Activated CD8-positive, alpha-beta memory T cell treated with anti-CD3 and anti-CD28 coated beads, Interleukin-2, amount 10 ng/mL, durations not matched to agents 7 days and 5 days (primary cell): ENCODE measurements at places on chromosomes 5 and 9. TPM values are rescaled to one million over a fixed set of nuclear protein-coding genes. Genes with fewer than 3 reads are reported as not detected.

The PCDHB5 gene
- not detected for total RNA-seq

The FOXD4L5 gene
- total RNA-seq = 0.23 TPM

DNA sequence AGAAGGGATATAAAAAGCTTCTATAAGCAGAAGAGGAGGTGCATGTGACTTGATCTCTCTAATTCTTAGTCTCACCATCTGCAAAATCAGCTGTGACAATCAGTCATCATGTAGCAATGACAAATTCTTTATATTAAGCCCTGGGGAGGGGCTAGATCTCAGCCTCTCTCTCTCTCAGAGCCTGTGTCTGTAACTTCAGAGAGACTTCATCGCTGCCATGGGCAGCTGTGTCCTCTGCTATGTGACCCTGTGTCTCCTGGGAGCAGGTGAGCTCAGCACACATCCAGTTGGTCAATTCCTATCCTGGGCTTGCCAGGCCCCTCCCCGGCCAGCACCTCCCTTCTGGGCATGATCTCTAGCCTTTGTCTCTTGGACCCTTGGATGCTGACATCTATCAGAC lies 109.6 kb downstream of the ANKRD18B start:
- no peak for DNase-seq

GRCh38 chr5:488241-488640 lies 36.0 kb downstream of the SLC9A3 start:
- DNase-seq = no peak

GRCh38 chr9:81666123-81666522 lies 23.2 kb downstream of the TLE1 start:
- no peak for DNase-seq

DNA sequence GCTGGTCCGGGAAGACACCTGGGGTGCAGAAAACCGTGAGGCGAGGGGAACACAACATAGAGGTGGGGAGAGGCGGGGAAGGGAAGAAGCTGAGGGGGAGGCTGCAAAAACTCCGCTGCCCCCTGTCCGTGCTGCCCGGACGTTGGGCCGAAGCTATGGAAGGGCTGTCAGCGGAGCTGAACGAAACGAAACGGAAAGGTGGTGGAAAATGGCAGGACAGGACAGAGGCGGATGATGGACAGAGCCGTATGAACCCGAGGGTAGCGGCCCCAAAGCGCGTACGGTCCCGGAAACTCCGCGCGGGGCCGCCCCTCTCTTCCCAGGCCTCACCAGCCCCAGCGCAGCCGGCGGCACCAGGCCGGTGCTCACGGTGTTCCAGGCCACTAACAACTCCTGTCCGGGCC lies 272 bp downstream of the ANAPC2 start:
- DNase-seq = no peak

GRCh38 chr5:123855609-123856008 lies 343.6 kb downstream of the CSNK1G3 start:
- DNase-seq = no peak

The KDM3B gene
- 60.5 TPM for total RNA-seq

DNA sequence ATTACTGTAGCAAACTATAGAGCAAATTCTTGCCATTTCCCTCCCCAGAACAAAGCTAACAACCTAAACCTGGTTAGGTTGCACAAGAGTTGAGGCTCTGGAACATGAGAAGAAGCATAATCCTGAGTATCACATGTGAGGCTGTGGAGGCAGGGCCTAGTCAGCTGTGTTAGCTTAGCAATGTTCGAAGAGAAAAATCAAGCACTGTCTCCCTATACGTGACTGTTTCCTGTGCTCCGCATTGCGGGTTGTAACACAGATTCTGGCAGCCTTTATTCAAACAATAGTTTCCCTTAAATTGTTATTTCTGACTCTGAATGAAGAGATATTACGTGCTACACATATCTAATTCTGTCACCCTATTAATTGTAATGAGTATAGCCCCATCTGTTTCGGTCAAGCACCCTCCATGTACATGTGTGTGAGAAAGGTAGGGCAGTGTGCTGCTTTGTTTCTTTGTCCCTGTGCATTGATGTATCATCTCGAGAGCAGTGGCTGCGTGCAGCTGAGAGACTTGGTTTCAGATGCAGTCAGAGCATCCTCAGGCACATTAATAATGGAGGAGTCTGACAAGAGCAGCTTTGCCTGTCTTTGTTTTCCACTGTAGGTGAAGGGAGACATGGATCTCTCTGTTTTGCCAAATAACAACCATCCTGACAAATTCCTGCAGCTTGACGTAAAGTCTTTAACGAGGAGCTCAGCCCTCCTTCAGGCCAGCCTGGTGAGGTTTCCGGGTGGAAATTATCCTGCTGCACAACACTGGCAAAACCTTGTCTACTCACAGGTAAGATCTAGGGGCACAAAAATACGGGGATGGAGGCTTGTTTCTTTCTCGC lies at the start of gene MINAR2:
TSS of gene MINAR2 (plus strand) at position 523 of the 836 bp plus-strand sequence. CDS start at position 620, 97 bp downstream.
- no peak for DNase-seq

GRCh38 chr5:151577566-151577965 lies 13.6 kb downstream of the FAT2 start:
- no peak for DNase-seq

The INSL6 gene
- total RNA-seq = not detected

The NTNG2 gene
- total RNA-seq = 7.9 TPM

The TSC1 gene
- total RNA-seq = 29.8 TPM

The ZMYND19 gene
- total RNA-seq = 46.0 TPM

- no peak for DNase-seq
Observed at GRCh38 chr5:40601198-40601868, 78.4 kb upstream of the PTGER4 start.

- DNase-seq = no peak
Observed at GRCh38 chr5:74261421-74261820, 379.1 kb downstream of the ENC1 start.

The MAP1B gene
- total RNA-seq = 0.54 TPM

- DNase-seq = no peak
Observed at GRCh38 chr5:35753500-35753899, 103.2 kb upstream of the IL7R start.

GRCh38 chr5:67748165-67748690 lies 467.3 kb upstream of the PIK3R1 start:
- DNase-seq = no peak

DNA sequence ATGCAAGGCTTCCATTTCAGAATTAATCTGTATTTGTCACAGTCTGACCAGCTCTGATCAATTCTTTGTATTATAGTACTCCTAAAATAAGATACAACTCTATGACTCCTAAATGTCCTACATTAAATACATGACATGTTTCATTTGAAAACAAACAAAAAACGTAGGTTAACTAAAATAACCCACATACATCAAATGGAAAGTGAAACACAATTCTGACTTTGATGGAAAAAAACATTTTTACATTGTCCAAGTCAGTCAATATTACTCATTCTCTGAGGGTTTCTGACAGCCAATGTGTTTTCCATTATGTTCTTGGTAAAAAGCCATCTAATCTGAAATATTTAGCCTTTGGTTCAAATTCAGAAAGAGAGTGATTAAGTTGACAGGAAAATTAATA lies 8.7 kb downstream of the HMGCS1 start:
- no peak for DNase-seq

The SAXO1 gene
- not detected for total RNA-seq

The FGF1 gene
- not detected for total RNA-seq

The KCNIP1 gene
- not detected for total RNA-seq

GRCh38 chr5:136235321-136235720 lies 42.4 kb upstream of the SMIM32 start:
- no peak for DNase-seq

GRCh38 chr9:122463828-122464632 lies 13.7 kb downstream of the OR1J1 start:
- peak; percentile 58 for DNase-seq

GRCh38 chr5:54581831-54582548 lies 64.4 kb downstream of the SNX18 start:
- no peak for DNase-seq
